ENCODE measurements at places on chromosomes 1 and 21. TPM values are rescaled to one million over a fixed set of nuclear protein-coding genes. Genes with fewer than 3 reads are reported as not detected.

The WNT9A gene
- 2.4 TPM for total RNA-seq

The ST6GALNAC5 gene
- total RNA-seq: 1.3 TPM

The FASLG gene
- total RNA-seq: 0.90 TPM

The OR2L5 gene
- not detected for total RNA-seq

The CNR2 gene
- 0.19 TPM for total RNA-seq

The TRIM17 gene
- 0.76 TPM for total RNA-seq

The ENAH gene
- total RNA-seq: 41.3 TPM

The KIF26B gene
- 0.14 TPM for total RNA-seq

The HOOK1 gene
- 26.9 TPM for total RNA-seq

The LGR6 gene
- total RNA-seq: 1.3 TPM

The COL8A2 gene
- total RNA-seq: 1.5 TPM

The HES3 gene
- total RNA-seq: not detected

The SLAMF6 gene
- total RNA-seq: 2.6 TPM

The IQGAP3 gene
- 3.4 TPM for total RNA-seq

The HTR6 gene
- total RNA-seq: not detected

The C8B gene
- not detected for total RNA-seq

The CEP104 gene
- 33.4 TPM for total RNA-seq

The ROR1 gene
- total RNA-seq: 19.8 TPM

The SLC30A2 gene
- total RNA-seq: 0.12 TPM

The EFNA3 gene
- 2.1 TPM for total RNA-seq

The MAB21L3 gene
- total RNA-seq: 1.7 TPM

The KIAA0040 gene
- 18.8 TPM for total RNA-seq

The PRKACB gene
- 91.0 TPM for total RNA-seq

The VHLL gene
- not detected for total RNA-seq

The REG4 gene
- total RNA-seq: 1.6 TPM

The CD164L2 gene
- total RNA-seq: 0.29 TPM

The FABP3 gene
- 7.1 TPM for total RNA-seq
